NCI-H1092 (cell line): ENCODE measurements at places on chromosomes 12 and 14.

- DNase-seq = no peak
These were observed 76.6 kb downstream of the SINHCAF start for GRCh38 chr12:31249356-31249755.

- DNase-seq = no peak
These were observed 64.8 kb downstream of the DENND5B start for GRCh38 chr12:31526158-31526546.

DNA sequence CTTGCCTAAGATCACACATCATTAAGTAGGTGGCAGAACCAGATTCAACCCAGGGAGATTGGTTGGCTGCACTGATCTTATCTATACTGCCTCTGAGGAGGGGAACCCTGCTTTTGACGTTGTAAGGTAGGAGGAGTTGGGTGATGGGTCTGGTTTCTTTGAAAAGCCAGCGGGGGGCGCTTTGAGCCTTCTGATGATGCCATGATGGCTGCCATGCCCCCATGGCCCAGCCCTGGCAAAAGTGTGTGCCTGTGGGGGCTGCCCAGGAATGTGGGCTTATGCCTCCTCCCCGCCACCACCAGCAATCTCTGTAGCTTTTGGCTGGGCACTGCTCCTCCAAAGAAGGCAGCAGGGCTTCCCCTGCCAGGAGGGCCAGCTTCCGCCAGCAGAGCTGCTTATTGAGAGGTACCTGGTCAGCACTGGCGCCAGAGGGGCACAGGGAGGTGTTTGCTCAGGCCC lies 224.3 kb downstream of the SLC41A2 start:
- no peak for DNase-seq

DNA sequence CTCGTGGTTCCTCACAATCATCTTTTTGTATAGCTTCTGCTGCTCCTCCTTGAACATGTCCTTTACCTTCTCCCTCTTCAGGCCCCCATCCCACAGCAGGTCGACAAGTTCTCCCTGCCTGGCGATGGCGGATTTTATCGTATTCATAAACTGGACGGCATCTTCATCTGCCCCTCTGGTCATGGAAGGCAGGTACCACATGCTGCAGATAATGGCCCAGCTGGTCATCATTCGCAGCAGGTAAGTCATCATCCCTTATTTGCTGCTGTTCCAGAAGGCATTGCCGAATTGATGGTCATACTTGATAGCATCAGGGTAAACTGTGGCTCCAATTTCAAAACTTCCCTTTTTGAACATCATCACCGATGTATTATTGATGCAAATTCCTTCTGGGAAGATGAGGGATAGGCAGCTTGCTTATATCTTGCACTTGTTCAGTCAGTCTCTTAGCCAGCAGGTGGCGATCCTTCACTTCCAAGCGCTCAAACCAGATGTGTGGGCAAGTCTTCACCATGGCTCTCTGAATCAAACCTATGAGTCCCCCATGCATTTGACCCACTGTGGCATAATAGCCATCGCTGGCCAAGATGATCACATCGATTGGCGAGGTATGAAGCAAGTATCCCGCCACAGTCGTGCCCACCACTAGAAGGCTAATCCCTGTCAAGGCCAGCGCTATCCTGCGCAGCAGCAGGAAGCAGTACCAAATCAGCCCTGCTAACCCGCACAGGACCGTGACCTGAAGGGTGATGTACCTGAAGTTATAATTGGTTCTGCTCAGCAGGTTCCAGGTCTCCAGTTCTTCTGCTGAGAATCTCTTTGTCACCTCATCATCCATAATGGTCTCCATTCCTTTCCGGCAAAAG lies 381.5 kb upstream of the STXBP6 start:
- DNase-seq = peak; percentile 27

DNA sequence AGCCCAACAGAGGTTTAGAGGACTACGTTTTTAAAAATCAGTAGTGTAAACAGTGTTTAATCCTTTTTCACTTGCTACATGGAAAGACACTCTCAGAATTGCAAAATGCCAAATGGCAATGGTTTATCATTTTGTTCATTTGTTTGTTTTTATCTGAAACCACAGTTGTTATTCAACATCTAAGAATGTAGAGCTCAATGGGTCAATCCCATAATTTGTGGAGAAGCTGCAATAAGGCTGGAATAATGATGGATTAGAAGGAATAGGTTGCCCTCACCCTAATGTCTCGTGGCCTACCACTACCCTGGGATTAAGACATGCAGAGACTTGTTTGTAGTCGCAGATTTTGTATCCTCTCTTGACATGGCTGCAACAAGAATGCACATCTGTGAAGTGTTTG lies 115.7 kb downstream of the LLPH start:
- no peak for DNase-seq

- no peak for DNase-seq
These were observed 36.5 kb downstream of the FBXO33 start for GRCh38 chr14:39395555-39396254.

DNA sequence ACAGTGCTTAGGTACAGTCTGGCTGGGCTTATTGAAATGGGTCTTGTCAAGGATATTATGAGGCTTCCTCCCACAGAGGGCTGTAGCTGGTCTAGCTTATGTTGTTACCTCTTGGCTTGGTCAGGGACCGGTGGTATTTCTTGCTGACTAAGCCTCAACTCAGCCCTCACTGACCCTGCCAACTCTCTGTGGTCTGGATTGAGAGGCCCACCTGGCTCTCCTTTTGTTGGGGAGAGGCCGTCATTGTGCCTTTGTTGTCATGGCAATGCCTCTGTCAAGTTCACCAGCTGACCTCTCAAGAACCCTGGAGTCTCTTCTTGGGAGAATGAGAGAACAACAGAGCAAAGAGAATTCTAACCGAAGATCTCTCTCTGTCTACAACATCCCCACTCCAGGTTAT lies 245.6 kb upstream of the NPAS3 start:
- no peak for DNase-seq

GRCh38 chr14:86442135-86442534 lies 912.2 kb downstream of the FLRT2 start:
- DNase-seq = no peak

GRCh38 chr12:104680070-104680469 lies 223.3 kb downstream of the CHST11 start:
- peak; percentile 15 for DNase-seq

DNA sequence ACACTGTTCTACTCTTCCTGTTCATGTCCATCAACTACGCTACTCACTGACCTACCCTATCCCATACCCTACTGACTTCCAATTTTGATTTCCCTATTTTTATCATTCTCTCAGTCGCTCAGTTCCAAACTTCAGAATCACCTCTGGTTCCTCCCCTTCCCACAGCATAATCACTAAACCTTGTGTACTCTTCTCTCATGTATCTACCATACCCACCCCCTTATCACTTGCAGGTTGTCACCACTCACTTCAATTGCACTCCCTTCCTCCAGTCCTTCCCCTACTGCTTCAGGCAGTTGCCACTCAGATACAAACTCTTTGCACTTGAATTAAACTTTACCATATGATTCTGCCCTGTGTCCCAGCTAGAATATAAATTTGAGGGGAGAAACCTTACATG lies 6.3 kb downstream of the RACGAP1 start:
- no peak for DNase-seq

- DNase-seq = no peak
These were observed 3.5 kb upstream of the OSBPL8 start for GRCh38 chr12:76563061-76563460.

DNA sequence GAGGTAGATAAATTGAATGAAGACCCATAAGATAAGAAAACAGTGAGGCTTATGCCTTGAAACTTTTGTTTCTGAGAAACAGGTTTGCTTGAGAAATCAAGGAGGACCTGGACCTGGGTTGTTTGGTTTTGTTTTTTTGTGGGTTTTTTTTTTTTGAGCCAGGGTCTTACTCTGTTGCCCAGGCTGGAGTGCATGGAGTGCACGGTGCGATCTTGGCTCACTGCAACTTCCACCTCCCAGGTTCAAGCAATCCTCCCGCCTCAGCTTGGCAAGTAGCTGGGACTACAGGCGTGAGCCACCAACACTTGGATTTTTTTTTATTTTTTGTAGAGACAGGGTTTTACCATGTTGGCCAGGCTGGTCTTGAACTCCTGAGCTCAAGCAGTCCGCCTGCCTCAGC lies 9.0 kb upstream of the PPTC7 start:
- DNase-seq = no peak

GRCh38 chr14:92341791-92342190 lies 18.8 kb downstream of the SLC24A4 start:
- DNase-seq = no peak

DNA sequence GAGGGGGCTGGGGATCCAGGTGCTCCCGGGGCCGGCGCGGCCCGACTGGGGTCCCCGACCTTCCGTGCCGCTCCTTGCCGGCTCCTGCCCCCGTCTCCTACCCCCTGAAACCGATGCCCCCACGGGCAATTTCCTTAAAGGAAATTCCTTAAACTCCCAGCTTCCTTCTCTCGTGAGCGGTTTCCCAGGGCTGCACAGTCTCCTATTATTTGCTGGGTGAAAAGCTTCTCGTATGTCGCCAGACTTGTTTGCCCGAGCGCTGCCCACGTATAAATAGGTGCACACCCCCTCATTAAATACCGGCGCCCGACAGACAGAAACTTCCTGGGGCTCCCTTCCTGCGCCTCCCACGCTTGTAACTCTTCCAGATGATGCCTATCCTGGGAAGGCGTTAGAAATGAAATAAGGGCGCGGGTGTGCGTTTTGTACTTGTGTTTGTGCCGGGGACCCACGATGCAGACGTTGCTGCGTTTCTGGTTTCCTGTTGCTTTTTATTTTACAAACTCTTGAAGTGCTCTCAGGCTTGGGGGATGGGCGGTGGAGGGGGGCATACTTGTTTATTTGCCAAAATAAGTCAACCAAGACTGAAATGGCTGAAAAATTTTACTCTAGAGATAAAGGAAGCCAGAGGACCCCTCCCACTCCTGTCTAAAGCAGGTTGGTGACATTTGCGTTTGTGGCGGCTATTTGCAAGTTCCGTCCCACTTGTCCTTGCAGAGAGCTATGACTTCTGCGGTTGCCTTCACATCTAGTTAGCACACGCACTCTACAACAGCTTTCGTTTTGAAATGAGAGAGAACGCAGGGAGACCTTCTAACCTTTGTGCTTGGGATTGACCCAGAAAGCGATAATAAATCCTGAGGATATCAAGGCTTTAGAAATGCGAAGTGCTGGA lies 1.0 kb downstream of the HIP1R start:
- DNase-seq = no peak

GRCh38 chr14:71136386-71137060 lies 229.3 kb downstream of the PCNX1 start:
- no peak for DNase-seq

DNA sequence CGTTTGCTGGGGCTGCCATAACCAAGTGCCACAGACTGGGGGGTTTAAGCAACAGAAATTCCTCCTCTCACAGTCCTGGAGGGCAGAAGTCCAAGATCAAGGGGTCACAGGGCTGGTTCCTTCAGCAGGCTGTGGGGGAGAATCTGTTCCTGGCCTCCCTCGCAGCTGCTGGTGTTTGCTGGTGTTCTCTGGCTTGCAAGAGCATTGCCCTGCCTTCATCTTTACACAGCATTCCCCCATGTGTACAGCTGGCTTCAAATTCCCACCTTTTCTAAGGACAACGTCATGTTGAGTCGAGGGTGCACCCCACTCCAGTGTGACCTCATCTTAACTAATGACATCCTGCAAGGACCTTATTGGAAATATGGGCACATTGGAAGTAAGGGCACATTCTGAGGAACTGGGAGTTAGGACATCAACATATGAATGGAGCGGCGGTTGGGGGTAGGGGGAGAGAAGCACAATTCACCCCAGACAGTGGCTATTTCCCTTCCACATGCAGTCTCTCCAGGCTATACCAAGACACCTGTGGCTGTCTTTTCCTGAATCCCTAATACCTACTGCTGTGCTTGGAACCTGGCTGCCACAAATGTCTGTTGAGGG lies 123.6 kb downstream of the FOXN3 start:
- DNase-seq = no peak

- no peak for DNase-seq
These were observed 4.2 kb downstream of the BAG5 start for GRCh38 chr14:103558071-103558882.

GRCh38 chr12:131372171-131372475 lies 338.8 kb upstream of the SFSWAP start:
- no peak for DNase-seq

DNA sequence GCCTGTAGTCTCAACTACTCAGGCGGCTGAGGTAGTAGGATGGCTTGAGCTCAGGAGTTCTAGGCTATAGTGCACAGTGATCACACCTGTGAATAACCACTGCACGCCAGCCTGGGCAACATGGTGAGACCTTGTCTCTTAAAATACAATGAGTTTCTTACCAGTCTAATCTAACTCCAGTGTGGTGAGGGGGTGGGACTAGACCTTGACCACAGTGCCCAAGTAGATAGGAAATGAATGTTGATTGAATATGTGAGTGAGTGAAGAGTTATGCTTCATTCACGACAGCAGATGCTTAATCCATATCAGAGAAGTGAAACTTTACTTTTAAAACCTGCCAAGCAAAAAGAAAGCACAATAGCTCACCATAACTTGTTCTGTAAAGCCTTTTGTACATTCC lies 11.2 kb upstream of the AK7 start:
- DNase-seq = no peak

DNA sequence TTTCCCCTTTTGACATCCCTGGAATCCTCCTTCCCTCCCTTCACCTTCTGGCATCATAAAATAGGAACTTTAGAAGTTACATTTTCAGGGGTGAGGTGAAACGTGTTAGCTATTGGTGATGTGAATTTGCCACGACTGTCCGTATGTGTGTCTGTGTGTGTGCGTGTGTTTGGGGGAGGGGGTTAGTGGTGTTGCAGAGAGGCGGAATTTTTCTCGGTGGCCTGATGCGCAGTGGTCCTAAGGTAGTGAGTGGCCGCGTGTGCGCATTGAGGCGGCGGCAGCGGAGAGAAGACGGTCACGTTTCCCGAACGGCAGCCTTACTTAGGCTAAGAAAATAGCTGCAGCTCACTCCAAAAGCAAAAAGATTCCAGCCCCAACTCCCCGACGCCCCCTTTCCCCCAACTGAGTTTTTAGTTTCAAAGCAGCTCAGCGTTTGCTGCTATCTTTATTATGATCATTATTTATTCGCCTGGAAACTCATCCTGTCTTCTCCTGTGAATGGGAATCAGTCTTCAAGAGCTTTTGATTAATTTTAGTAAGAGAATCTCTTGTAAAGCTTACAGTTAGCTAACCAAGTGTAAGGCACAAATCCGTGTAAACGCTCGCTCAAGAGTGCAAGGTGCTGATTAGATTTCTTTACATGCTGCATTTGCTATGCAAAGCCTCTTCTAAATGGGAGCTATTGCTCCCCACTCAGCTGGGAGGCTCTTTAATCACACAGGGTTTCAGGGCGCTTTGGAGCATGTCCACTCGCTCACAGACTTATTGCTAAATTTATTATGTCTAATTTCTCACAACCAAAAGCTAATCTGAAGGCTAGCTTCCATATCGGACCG lies 4.7 kb downstream of the FLRT2 start:
- DNase-seq = no peak

GRCh38 chr14:53838374-53838773 lies 118.3 kb downstream of the BMP4 start:
- no peak for DNase-seq
